Stimulated activated CD8-positive, alpha-beta memory T cell treated with anti-CD3 and anti-CD28 coated beads, Interleukin-4, amount 100 ng/mL, for 24 hours (primary cell): ENCODE measurements at places on chromosomes 11 and 22.

GRCh38 chr11:69229511-69229910 lies 64.4 kb upstream of the MYEOV start:
- no peak for DNase-seq

DNA sequence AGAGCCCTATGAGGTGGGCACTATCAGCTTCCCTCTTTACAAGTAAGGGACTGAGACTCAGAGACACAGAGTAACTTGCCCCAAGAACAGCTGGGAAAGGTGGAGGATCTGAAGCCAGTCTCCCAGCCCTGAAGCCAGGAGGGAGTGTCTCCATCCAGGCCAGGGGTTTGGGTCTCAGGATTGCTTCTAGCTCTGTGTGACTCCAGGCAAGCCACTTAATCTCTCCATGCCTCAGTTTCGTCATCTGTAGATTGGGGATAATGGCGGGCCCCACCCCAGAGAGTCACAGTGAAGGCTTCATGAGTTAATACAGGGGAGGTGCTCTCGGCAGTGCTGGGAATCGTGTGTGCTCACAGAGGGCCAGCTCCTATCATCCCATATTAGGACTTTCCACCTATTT lies 10.5 kb downstream of the MAP4K2 start:
- no peak for DNase-seq

GRCh38 chr22:49011769-49012648 lies 815.7 kb downstream of the BRD1 start:
- DNase-seq = no peak

- DNase-seq = no peak
These were observed 71.5 kb upstream of the SORL1-AS1 start for GRCh38 chr11:121524233-121524631.

DNA sequence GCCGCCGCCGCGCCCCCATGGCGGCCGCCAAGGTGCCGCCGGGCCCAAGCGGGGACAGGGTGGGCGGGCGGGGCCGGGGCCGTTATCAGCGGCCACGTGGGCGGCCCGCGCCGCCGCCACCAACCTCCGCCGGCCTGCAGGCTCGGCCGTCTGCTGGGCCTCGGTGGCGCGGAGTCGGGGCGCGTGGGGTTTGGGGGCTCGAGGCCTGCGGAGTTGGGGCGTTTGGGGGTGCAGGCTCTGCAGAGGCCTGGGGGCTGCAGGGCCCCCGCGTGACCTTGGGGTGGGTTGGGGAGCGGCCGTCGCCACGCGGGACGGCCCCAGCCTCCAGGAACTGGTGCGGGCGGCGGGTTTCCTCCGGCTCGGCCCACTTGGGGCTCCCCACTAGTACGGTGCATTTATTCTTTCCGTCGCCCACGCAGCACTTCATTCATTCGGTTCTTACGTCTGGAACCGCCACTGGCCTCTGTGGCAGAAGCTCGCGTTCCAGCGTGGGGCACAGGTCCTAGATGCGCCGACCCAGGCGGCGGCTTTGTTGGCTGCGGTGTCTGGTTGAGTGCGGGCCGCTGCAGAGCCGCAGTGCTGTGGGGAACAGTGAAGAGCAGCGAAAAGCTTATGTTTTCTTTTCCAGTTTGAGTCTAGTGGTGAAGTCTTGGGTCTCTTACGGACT lies 740 bp upstream of the TRMT2A start:
- DNase-seq = peak; percentile 73

DNA sequence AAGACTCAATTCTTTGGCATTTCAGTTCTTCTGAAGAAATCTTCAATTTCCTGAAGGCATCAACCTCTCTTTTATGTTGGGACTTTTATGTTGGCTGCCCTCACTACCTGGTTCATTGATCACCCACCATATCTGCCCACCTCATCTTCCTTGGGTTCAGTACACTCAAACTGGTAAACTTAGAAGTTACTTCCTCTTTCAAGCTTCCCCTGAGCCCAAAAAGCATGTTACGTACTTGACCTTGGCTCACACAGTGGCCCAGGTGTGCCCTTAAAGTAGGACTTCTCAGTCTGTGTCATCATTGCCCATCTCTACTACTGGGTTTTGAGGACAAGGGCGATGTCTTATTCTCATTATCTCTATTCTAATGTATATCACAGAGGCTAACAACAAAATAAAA lies 86.1 kb downstream of the GRIA4 start:
- DNase-seq = no peak

DNA sequence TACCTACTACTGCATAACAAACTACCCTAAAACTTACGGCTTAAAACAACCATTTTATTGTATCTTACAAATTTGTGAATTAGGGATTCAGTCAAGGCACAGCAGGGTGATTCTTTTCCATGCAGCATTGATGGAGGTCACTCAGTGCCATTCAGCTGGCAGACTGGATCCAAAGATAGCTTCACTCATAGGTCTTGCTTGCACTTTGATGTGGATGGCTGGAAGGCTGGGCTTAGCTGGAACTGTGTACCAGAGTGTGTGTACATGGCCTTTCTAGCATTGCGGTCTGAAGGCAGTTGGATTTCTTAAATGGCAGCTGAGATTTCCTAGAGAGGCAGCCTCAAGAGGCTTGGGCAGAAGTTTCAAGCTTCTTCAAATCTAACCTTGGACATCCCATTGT lies 25.0 kb downstream of the YAP1 start:
- no peak for DNase-seq

DNA sequence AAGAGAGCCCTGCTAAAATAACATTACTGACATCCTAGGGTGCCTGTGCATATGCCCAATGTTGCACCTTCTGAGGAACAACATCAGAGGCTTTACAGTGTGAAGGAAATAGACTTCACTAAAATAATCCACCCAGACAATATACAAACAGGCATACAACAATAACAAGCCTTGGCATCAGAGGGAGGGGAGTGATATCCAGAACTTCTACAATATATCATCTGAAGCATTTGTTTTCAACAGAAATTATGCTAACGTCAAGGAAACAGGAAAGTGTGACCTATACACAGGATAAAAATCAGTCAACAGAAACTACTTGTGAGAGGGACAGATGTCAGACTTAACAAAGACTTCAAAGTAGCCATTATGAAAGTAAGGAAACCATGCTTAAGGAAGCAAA lies 81.3 kb downstream of the CTNND1 start:
- DNase-seq = no peak

GRCh38 chr11:29343465-29344333 lies 673.1 kb downstream of the KCNA4 start:
- peak; percentile 1 for DNase-seq

DNA sequence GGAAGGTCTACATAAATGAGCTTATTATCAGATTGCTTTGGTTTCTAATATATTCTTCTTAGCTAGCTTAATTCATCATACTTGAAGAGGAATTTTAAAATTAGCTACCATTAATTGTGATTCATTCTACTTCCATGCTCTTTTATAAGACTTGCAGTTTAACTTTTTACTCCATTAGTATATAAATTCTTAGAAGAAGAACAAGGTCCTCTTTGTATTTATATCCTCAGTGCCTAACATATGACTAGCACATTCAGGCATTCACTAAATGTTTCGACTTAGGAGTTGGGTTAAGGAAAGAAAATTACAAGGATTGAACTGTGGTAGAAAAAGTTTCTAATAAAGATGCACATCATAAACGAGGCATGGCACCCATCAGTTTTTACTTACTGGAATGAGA lies 1135.5 kb downstream of the JRKL start:
- no peak for DNase-seq

GRCh38 chr11:133339495-133340140 lies 192.7 kb downstream of the OPCML start:
- no peak for DNase-seq

DNA sequence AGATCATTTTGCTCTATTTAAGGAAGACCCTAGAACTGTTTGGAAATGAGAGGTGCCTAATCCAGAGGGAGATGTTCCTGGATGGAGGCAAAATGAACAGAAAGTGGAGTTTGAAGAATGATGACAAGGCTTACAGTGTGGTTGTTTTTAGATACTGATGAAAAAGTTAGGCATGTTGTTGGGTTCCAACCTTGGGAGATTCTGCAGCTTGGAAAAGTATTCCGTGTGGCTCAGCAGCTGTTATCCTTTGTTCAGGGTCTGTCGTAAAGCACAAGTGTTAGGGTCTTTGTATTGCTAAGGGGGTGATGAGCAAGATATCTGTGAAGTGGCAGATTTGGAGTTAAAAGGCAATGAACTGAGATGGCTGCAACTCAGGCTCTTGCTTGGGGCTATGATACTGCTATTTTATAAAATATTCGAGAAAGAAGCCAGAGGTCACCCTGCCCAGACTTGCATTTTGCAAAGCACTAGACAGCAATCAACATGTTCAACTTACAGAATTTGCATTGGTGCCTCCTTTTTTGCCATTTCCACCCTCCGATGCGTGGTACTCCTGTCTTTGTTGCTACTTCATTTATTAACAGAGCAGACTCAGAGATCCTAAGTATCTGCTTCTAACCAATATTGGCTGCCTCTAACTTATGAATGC lies 45.3 kb upstream of the POGLUT3 start:
- DNase-seq = no peak

DNA sequence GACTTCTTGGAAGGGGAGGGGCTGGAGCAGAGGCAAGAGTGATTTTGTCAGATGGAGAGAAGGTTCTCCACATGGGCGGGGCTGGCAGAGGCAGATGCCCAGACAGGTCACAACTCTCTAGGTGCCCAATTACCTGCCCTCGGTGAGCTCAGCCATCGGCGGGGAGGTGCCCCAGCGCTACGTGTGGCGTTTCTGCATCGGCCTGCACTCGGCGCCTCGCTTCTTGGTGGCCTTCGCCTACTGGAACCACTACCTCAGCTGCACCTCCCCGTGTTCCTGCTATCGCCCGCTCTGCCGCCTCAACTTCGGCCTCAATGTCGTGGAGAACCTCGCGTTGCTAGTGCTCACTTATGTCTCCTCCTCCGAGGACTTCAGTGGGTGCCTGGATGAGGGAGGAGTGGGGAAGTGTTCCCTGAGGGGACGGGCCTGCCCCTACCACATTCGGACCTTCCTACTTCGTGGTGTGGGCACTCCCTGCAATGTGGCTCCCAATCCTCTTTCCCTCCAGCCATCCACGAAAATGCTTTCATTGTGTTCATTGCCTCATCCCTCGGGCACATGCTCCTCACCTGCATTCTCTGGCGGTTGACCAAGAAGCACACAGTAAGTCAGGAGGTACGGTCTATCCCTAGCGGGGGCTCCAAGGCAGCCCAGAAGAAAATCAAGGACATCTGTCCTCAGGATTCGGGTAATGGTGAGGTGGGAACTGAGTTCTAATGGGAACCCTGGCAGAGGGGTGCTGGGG lies 15.6 kb downstream of the PGAP2 start:
- DNase-seq = no peak

- no peak for DNase-seq
These were observed 16.0 kb downstream of the HDHD5 start for GRCh38 chr22:17143101-17143500.

DNA sequence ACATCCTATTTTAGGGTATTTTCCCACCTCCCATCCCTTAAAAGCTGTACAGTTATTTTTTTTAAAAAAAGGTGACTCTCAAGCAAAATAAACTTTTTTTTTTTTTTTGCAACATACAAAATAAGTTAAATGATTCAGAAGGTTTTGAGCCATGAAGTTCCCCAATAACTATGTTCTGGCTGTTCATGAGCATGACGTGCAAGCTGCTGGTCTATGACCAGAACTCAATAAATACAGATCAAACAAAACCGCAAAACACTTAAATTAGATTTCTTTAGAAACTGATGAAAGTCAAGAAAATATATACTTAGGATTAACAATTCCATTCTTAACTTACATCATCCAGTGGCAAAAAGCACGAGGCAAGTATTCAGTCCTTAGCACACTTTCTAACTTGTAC lies 24.1 kb upstream of the CLNS1A start:
- no peak for DNase-seq

DNA sequence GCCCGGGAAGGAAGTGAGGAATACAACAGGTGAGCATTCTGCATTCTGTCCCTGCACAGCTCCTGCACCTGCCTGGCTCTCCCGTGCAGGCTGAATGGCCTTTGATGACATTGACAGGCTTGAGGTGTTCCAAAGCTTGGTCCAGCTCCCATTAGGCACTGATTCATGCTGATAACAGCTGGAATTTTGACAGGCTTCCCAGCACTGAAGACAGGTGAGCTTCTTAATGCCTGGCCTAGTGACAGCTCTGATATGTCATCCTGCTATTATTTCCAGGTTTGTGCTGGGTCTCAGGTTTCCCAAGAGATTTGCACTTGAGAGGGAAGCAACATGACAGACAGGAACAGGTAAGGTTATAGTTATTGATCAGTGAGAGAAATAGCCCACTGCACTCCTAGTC lies 58.0 kb upstream of the MTNR1B start:
- DNase-seq = no peak

GRCh38 chr22:37351232-37351631 lies 68.9 kb downstream of the CYTH4 start:
- no peak for DNase-seq

GRCh38 chr22:27609451-27609888 lies 192.1 kb downstream of the MN1 start:
- no peak for DNase-seq

DNA sequence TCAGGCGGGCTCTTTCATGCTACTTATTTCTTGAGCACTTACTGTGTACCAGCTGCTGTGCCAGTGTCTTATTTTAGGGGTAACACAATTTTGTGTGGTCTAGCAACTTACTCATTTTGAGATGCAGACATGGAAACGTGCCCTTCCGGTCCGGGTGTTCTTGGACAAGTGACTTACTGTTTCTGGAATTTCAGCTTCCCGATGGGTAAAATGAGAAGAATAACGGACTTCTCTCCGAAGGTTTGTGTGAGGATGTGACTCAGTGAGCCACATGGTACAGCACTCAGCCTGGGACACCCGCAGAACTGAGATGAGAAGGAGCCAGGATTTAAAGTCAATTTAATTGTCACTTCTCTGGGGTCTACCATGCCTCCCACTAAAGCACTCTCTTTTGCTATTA lies 114.5 kb upstream of the SYT13 start:
- no peak for DNase-seq

GRCh38 chr22:50542416-50542927 lies 3.2 kb upstream of the KLHDC7B start:
- no peak for DNase-seq

- DNase-seq = no peak
These were observed 46.1 kb downstream of the SMIM38 start for GRCh38 chr11:69201764-69202370.

DNA sequence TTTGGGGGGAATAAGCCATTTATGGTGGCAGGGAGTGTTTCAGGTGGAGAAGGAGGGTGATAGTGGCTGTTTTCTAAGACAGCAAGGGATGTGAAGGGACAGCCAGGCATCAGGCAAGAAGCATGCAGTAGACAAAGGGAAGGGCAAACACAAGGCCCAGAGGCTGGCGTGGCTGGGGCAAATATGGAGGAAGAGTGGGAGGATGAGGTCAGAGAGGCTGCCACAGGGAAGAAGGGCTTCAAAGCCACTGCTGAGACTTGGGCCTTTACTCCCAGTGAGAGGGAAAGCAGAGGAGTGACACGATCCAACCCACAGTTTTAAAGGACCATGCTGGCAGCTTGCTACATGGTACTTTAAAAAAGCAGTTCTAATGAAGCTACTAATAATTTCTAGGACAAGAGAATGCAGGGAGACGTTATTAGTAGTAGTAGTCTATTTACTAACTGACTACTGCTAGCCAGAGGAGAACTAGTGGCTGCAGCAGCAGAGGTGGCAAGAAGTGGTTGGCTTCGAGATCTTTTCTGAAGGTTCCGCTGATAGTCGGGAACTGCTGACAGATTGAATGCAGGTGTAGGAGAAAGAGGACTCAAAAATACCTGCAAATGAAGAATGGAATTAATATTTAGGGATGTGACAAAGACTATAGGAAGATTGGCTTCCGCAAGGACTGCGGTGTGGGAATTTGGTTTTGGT lies 13.7 kb downstream of the KMT5B start:
- DNase-seq = no peak

- DNase-seq = no peak
These were observed 57.3 kb downstream of the WNT7B start for GRCh38 chr22:45919504-45920286.
